ENCODE measurements at places on chromosomes 11 and 22.

GRCh38 chr22:23272371-23272770 is 92.1 kb downstream of the BCR start:
- no peak for DNase-seq

DNA sequence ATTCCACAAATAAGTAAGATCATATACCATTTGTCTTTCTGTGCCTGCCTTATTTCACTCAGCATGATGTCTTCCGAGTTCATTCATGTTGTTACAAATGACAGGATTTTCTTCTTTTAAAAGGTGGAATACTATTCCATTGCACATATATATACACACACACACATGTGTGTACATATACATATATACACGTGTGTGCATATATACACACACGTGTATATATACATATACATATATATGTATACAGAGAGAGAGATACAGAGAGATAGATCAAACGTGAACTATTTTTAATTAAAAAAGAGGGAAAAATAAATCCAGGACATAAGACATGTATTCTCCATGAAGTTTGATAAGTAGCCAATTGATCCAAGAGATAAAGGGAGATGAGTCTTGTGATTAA is 108.1 kb downstream of the TRPC6 start:
- DNase-seq, result no peak

DNA sequence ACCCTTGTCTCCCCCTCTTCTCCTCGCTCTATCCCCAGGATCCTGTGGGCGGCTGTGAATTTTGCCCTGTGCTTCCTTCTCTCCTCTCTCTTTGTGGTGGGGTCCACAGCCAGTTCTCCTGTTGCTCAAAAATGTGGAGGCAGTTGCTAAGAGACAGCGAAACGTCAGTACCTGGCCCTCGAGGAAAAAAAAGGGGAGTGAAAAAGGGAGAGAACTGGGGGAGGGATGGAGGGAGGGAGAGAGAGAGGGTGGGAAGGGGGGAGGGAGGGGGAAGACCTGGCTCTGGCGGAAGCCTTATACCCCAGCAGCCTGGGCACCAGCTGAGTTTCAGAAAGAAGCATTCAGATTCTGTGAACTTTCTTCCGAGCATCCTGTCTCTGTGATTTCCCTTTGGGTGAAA is 2.1 kb upstream of the LRRC55 start:
- DNase-seq, result no peak

DNA sequence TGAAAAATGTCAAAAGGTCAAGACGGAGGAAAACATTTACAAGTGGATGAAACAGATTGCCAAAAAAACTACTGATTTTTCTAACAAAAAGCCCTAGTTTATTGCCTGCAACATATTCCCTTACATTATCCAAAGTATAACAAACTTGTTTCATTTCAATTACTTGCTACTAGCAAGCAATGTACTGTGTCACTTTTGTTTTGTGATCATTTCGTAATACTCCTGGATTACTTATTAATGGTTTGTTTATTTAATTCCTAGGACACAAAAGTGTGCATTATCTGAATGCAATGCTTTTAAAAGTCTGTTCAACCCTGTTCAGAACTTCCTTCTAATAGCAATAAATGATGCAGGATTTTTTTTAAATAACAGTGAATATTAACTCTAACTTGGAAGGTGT is 50.9 kb downstream of the CCDC34 start:
- DNase-seq, result no peak

DNA sequence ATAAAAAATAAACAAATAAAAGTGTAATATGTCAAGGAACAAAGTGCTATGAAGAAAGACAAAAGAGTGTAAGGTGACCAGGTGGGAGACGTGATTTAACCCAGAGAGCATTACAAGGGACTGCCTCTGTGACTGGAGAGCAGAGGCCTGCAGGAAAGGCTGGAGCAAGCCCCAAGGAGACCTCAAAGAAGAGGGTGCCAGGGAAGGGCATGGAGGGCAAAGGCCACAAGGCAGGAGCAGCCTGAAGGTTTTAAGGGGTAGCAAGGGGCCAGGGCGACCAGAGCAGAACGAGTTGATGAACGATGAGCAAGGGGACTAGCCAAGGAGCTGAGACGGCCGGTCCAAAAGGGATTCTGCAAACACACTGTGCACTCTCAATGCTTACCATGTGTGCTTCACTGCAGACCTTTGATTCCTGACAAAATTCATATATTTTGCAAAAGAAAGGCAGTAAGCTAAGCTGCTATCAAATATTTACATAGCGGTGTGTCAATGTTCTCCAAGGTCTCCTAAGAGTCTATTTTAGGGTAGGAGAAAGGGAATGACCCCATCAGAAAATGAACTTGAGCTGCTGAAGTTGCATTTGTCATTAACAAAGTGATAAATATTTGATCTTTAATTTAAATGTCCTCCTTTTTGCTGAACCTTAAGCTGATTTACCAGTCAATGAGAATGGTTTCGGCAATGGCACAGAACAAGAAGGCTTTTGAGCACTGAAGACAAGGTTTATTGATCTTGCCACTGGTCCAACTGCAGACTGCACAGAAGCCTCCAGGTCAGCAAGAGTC is 50.5 kb downstream of the SMCO4 start:
- no peak for DNase-seq

DNA sequence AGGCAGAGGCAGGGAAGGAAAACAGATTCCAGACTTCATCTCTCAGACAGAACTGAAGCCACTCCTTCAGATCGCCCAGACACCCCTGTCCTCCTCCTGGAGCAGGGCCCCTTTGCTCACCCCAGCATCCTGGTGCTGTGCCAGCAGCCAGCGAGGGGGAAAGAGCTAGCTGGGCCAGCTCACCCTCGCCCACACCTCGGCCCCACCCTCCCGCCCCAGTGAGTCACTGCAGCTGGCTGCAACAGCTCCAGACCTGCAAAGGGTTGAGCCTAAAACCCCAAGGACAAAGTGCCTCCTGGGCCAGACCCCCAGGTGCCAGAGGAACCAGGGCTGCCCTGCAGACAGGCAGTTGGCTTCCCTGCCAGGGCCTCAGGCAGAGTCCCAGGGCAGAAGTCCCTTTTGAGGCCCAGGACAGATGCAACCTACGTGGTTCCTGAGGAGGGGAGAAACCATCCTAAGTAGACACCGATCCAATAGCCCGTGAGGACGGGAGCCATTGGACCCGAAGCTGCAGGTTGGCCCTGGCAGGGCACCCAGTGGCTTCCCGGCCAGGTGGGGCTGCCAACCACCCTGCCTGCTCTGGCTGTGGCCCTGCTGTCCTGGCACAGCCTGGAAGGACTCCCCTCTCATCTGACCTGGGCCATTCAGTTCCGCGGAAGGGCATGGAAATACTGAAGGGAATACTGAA is 7.2 kb downstream of the AHNAK start:
- peak; percentile 61 for DNase-seq

GRCh38 chr11:23310276-23310675 is 450.0 kb upstream of the CCDC179 start:
- DNase-seq, result no peak

- no peak for DNase-seq
Measured at GRCh38 chr11:27467181-27467913, 5.2 kb downstream of the LGR4 start.
